ENCODE measurements at places on chromosomes 3 and 15.
A peak's percentile ranks its signal among the peaks of the same experiment; 100 is the strongest.

DNA sequence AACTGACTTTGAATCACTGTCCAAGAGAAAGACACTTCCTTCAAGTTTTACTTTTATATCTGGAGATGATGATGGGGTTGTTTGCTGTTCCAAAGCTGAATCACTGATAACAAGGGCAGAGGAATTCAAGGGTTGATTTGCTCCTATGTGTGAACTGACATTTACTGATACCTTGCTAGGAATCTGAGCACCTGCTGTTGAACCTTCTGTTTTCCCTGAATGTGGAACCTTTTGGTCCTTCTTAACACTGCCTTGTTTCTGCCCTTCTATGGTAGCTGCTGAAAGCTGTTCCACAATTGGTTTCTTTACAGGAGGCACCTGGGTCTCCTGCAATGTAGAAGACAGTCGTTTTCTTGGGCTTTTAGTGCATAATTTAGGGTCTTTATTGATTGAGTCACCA lies 102.0 kb upstream of the NEDD4 start:
- DNase-seq: no peak

- DNase-seq: no peak
Observed at GRCh38 chr3:62145086-62145757, 228.1 kb downstream of the FEZF2 start.

- DNase-seq: no peak
Observed at GRCh38 chr3:58864480-58864879, 185.3 kb downstream of the CFAP20DC start.

DNA sequence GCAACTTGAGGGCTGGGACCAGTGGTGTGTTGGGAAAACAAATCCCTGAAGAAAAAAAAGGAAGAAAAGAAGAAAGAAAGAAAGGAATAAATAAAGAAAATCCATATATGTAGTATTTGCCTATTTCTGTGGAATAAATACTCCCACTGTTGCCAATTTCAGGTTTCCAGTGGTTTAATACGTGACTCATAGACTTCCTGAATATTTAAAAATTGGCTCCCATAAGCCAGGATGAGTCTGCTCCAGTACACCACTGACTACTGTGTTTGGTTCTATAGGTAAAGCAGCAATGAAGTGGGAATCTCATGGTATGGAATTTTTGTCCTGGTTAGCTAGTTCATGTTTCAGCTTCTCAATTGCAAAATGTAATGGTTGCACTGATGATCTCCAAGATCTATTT lies 31.6 kb downstream of the PYDC2 start:
- no peak for DNase-seq

- DNase-seq: no peak
Observed at GRCh38 chr15:73844356-73844755, 29.0 kb upstream of the TBC1D21 start.

DNA sequence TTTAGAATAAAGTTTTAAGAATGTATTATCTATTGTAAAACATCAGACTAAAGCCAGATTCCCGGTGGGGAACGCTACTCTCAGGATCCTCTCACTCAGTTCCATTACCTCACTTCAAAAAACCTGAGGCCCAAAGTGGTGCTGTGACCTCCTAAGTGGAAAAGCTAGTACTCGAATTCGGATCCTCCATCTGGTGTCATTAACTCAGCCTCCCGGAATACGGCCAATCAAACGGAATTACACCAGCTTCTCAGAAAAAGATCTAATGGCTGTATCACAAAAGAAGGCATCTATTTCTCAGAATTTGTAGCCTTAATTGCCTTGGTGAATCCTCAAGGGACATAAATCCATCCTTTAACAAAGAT lies 627 bp downstream of the ACAD11 start:
- no peak for DNase-seq

DNA sequence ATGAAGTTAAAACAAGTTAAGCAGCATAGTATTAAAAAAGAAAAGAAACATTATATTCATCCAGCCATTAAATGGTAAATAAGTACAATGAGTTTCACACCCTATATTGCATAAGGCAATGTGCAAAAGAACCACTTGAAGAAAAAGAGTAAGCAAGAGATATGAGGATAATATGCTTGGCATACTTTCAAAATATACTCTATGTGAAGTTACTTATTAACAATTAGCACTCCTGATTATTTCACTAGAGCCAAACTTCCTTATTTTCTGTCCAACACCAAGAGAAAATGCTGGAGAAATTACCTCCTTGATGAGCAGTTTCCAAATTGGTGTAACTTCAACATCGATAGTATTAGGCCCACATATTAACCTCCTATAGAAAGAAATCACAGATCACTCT lies 63.7 kb downstream of the ATP13A4 start:
- DNase-seq: no peak

DNA sequence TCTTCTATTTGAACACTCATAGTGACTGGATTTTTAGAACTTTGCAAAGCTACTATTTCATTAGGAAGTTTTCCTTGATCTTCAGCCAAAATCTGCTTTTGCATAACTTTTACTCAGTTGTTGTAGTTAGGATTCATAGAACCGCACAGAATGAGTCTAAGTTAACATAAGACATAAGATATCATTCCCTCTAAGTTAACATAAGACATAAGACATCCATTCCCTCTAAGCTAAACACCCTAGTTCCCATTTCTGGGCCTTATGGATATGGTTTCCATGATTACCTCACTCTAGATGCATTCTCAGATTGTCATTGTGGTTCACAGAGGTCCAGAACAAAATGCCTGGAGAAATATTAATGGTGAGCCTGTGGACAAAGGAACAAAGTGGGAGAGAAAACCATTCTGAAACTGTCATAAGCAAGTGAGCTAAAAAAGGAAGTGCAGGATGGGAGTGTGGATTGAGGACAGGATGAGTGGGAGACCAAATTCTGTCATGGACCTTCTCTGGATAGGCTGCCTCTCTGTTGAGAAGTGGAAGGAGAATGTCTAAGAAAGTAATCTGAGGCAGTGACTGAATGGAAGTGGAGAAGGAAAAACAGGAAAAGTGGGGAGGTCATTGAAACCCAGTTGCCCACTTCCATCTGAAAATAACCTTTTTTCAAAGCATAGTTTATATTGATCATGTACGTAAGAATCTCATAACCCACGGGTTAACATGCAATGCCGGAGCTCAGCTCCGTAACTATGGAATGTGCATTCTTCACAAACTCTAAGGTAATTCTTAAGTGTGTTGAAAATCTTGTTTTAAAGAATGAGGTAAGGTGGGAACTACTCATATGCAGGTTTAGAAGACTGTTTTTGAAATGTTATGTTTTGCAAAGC lies 37.4 kb upstream of the SECISBP2L start:
- DNase-seq: no peak

GRCh38 chr3:67077656-67078055 lies 79.5 kb downstream of the KBTBD8 start:
- no peak for DNase-seq

GRCh38 chr3:136612512-136612911 lies 139.7 kb downstream of the STAG1 start:
- no peak for DNase-seq

GRCh38 chr15:51348688-51349087 lies 7.2 kb downstream of the GLDN start:
- DNase-seq: no peak

- no peak for DNase-seq
Observed at GRCh38 chr3:88101142-88101541, 42.1 kb downstream of the ZNF654 start.

GRCh38 chr3:112115161-112115739 lies 17.8 kb downstream of the GCSAM start:
- DNase-seq: no peak

GRCh38 chr3:159148466-159148865 lies 346.6 kb downstream of the MFSD1 start:
- no peak for DNase-seq

GRCh38 chr3:18423401-18424212 lies 1.5 kb downstream of the SATB1 start:
- DNase-seq: no peak

GRCh38 chr15:89662893-89663626 lies 7.8 kb upstream of the KIF7 start:
- no peak for DNase-seq

- DNase-seq: no peak
Observed at GRCh38 chr3:167843481-167843880, 108.0 kb downstream of the SERPINI1 start.

GRCh38 chr3:155853214-155854140 lies 750 bp downstream of the SLC33A1 start:
- DNase-seq: peak; percentile 27

GRCh38 chr3:134361162-134361835 lies 12.9 kb downstream of the AMOTL2 start:
- DNase-seq: no peak

GRCh38 chr15:25435474-25436243 lies 3.2 kb downstream of the UBE3A start:
- no peak for DNase-seq

GRCh38 chr3:184656829-184657681 lies 54.8 kb downstream of the MAGEF1 start:
- DNase-seq: no peak

- DNase-seq: no peak
Observed at GRCh38 chr15:41993472-41994170, 21.3 kb upstream of the EHD4 start.

GRCh38 chr3:72375237-72376076 lies 472.8 kb downstream of the SHQ1 start:
- peak; percentile 38 for DNase-seq

DNA sequence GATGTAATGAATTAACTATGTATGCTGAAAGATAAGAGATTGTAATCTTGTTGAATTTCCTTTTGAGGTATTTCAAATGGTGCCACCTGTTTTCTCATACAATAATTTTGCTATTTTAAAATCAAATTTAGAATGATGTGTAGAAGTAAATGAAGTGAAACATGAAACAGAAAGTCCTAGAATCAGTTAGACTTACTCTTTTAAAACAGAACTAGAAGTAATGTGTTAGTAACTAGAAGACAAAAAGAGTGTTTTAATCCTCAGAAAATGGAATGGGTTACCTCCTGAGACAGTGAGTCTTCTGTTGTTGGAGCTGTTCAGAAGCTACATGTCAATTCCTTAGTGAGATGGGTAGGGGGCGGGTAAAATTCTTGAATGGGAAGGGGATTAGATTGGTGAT lies 8.1 kb upstream of the MAP2K5 start:
- DNase-seq: no peak

- peak; percentile 17 for DNase-seq
Observed at GRCh38 chr3:177449360-177450006, 252.2 kb upstream of the TBL1XR1 start.

DNA sequence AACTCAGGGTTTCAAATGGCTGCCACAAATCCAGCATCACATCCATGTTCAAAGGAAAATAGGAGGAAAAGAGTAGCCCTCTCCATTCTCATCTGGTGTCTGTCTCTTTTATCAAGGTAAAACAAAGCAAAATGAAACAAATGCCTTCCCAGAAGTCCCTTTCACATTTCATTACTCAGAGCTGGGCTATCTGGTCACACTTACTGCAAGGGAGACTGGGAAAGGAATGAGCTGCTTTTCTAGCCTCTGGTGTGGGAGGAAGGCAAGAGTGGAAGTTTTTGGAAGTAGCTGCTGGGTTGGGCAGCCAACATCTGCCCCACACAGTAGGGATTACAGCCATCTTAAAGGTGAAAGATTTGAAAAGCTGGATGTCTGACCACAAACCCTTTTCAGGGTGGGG lies 51.8 kb downstream of the KLF15 start:
- no peak for DNase-seq

DNA sequence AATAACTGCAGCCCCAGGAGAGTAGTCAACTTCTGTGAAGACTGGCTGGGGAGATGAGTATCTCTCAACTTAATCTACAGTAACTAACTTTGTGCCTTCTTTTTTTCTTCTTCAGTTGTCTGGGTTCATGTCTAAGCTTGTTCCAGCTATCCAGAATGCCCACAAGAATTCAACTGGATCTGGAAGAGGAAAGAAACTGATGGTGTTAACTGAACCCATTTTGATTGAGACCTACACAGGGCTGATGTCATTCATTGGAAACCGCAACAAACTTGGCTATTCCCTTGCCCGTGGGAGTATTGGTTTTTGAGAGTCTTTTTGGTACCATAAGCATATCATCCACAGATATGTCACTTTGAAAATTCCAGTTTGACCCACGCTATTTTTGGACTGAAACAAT lies 148.7 kb downstream of the TPRG1 start:
- no peak for DNase-seq

GRCh38 chr15:41944313-41944940 lies 27.9 kb downstream of the EHD4 start:
- DNase-seq: no peak

- DNase-seq: no peak
Observed at GRCh38 chr3:185726254-185726967, 98.4 kb downstream of the IGF2BP2 start.

- no peak for DNase-seq
Observed at GRCh38 chr3:28386049-28386448, 37.4 kb upstream of the AZI2 start.

DNA sequence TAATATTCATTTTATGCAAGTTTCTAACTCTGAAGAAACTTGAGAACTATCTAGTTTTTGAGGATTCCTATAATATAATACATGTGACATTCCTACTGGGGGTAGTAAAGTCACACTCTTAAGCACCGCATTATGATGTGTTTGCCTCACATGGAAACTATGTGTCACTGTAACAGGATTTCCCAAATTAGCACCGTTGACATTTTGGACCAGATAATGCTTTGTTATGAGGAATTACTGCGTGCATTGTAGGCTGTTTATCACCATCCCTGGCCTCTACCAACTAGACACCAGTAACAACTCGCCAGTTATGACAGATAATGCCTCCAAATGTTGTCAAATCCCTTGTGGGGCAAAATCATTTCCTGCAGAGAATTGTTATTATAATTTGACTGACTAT lies 267.8 kb downstream of the RAP2B start:
- DNase-seq: no peak

DNA sequence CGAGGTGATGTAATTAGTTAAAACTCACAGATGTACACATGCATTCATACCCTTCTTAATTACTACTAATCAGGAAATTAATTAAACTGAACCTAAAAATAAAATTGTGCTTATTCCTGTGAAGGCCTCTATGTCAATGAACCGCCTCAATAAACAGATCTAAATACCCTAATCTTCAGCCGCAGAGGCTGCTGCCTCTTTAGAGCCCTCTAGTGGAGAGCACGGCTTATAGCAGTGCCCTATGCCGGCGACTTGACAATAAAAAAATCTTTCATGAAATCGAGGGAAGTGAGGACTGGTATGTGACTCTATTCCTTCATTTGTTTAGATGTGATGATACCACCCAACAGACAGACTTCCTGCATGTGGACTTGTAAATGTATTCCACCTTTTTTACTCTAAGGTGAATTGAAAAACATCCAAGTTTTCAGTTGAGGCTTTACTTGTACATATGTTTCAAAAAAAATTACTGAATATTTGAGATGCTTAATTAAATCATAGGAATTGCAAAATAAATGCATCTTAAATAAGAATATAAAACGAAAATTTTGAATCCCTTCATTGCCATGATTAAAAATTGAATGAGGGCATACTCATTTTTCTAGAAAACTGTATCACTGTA lies 8.3 kb upstream of the EPHA3 start:
- DNase-seq: no peak
